ENCODE measurements at places on chromosomes 2 and 18.

DNA sequence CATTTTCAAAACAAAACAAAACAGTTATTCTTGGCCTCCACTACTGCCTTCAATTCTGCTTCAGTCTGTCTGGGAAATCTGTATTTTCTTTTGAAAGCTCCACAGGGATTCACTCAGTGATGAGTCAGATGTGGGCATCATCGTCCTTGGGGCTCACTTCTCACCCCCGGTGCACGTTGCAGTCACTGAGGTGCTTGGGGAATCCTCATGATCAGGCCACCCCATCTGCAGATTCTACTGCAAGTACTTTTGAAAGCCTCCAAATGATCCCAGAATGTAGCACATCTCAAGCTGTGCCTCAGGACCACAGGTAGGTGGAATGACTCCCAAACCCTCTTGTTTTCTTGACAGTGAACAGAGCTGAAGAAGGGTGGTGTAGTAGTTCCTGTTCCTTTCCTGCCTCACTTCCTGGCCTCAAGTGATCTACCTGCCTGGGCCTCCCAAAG lies 34.3 kb downstream of the LPIN2 start:
- no peak for DNase-seq

- DNase-seq = no peak
These were observed 463.2 kb downstream of the CDH2 start for GRCh38 chr18:27713738-27714095.

- no peak for DNase-seq
These were observed 473.8 kb downstream of the TGIF1 start for GRCh38 chr18:3923750-3924149.

DNA sequence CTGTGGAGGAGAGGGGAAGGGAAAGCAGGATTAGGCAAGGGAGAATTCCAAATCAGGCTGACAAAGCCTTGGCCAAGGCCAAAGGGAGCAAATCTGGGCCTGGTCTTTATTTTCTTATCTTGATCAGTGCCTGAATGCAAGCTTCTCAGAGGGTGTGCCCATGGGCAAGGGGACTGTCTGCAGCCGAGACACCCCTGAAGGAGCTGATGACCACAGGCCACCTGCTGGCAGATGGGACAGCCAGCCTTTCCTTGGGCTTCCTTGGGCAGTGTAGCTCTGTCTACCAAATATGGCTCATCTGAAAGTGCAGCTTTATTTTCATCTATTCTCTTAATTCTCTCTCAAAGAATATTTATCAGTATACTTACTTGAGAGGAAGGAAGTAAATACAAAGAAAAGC lies 117.0 kb downstream of the PKP4 start:
- DNase-seq = no peak

DNA sequence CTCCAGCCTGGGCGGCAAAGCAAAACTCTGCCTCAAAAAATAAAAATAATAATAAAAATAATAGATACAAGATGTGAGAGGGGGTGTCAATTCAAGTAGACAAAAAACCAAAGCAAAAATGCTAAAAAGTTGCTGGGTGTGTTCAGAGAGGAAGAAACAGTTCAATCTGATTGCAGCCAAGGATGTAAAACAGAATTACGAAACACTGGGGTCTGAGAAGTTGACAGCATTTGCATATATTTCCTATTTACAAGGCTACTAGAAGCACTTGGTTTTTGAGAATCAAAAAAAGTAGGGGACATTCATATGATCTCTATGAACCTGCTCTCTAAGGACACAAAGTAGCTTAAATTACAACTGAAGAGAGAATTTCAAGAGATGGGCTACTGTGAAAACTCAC lies 7.6 kb downstream of the TRIP12 start:
- no peak for DNase-seq

DNA sequence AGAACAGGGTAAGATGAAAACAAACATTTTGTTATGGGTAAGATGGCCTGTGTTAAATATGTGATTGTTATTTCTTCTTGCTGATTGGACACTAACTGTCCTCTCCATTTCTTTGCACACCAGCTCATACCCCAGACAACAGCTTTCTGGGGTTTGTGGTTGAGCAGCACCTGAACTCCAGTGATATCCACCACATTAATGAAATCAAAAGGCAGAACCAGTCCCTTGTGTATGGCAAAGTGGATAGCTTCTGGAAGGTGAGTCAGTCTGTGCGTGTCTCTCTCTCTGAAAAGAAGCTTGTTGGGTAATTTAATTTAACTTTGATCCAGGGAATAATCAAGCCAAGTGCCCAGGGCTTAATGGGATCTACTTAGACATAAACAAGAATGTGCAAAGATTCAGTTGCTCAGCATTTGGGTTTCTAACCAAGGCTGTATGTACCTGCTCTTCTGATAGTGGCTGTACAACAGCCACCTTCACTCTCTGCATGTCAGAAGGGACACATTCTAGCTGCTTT lies 108.3 kb downstream of the MGAT5 start:
- DNase-seq = no peak

- DNase-seq = no peak
These were observed 143.8 kb downstream of the SH3BP4 start for GRCh38 chr2:235095569-235095968.

GRCh38 chr2:10301941-10302478 lies 694 bp upstream of the HPCAL1 start:
- DNase-seq = no peak

DNA sequence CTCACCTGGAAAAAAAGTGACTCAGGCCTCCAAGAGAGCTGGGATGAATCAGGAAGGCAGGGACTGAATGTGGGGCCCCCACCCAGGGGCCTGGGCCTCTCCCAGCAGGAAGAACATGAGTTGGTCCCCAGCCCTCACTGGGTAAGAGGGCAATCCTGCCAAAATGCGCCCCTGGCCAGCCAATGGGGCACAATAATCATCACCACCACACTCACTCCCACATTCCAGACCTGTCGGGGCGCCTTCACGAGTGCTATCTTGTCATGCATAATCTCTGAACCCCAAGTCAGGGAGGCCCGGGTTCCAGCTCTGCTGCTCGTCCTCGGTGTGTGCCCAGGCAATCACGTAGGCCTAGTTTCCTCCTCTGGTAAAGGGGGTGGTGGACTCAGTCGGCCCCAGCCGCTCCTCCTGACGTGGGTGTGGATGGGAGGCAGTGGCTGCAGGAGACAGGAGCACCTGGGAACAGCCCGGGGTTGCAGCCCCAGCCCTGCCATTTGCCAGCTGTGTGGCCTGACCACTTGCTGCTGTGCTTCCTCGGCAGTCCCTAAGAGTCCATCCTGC lies 115.1 kb downstream of the CYP26B1 start:
- DNase-seq = no peak

GRCh38 chr2:157173740-157174184 lies 83.7 kb upstream of the GALNT5 start:
- no peak for DNase-seq

- DNase-seq = no peak
These were observed 249.0 kb upstream of the OSR1 start for GRCh38 chr2:19607400-19607799.

DNA sequence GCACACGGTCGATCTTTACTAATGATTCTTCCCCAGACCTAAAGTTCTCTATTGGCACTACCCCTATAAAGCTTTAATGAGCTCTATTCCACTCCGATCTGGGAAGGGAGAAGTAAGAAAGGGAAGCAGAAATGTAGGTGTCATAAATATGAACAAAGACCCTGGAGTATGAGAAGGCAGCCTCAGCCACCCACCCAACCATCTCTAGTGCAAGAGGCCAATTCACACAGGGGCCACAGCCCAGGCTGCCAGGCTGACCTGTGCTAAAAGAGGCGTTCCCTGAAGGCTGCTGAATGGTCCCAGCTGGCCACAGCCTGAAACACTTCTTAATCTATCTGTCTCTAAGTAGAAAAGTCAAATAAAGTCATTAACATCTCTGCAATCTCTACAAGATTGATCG lies 60.1 kb upstream of the ACTR3 start:
- DNase-seq = no peak

DNA sequence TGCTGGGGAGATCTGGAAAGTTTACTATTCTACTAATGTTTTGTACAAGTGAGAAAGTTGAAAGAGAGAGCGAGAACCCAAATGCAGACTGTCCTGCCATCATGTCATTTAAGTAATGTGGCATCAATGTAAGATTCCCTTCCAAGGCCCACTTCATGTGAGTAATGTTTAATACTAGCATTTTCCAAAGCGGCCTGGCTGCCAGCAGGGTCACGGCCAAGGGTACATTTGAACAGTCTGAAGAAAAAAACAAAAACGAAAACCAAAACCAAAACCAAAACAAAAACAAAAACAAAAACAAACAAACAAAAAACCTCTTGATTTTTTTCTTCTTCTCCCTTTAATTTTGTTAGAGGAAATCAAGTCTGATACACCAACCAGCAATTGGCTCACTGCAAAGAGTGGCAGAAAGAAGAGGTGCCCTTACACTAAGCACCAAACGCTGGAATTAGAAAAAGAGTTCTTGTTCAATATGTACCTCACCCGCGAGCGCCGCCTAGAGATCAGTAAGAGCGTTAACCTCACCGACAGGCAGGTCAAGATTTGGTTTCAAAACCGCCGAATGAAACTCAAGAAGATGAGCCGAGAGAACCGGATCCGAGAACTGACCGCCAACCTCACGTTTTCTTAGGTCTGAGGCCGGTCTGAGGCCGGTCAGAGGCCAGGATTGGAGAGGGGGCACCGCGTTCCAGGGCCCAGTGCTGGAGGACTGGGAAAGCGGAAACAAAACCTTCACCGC lies 2.2 kb downstream of the HOXD10 start:
- no peak for DNase-seq

GRCh38 chr2:157662401-157662800 lies 33.7 kb upstream of the ACVR1C start:
- no peak for DNase-seq

DNA sequence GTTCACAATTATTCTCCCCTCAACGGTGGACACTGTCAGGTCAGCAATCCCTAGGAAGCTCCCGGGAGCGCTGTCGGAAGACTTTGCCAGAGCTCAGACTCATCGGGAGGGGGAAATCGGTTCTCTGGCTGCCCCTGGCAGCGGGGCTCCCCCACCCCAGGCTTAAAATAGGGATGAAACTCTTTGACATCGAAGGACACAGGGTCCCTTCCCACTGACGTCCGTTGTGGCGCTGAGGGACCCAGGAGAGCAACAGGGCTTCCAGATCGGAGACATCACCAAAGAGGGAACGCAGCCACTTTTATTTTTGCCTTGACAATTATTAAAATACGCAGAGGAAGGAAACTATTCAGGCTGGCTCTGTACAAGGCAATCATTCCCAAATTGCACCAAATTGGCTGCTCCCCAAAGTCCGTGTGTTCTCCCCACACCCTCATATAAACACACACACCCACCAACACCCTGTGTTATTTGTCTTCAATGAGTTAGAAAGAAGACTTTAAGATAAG lies 249.0 kb downstream of the CDH20 start:
- DNase-seq = no peak

- DNase-seq = no peak
These were observed 70.2 kb downstream of the HRH4 start for GRCh38 chr18:24530630-24531111.

GRCh38 chr2:61165946-61166345 lies 4.0 kb downstream of the C2orf74 start:
- DNase-seq = no peak

Data from globus pallidus (tissue), 1 donor.